ENCODE measurements at places on chromosomes 3 and 15. TPM values are rescaled to one million over a fixed set of nuclear protein-coding genes. Genes with fewer than 3 reads are reported as not detected.
A peak's percentile ranks its signal among the peaks of the same experiment; 100 is the strongest.

Gene AHSG
- 0.32 TPM for total RNA-seq

Gene MNS1
- 3.0 TPM for total RNA-seq

Gene FETUB
- 1.9 TPM for total RNA-seq

GRCh38 chr15:75200765-75201615 is 692 bp upstream of the C15orf39 start:
- DNase-seq = peak; percentile 29

- DNase-seq = no peak
These were observed 300.7 kb downstream of the WDR72 start for GRCh38 chr15:53458736-53459135.

- DNase-seq = no peak
These were observed 23.6 kb downstream of the SERPINI2 start for GRCh38 chr3:167450195-167450594.

DNA sequence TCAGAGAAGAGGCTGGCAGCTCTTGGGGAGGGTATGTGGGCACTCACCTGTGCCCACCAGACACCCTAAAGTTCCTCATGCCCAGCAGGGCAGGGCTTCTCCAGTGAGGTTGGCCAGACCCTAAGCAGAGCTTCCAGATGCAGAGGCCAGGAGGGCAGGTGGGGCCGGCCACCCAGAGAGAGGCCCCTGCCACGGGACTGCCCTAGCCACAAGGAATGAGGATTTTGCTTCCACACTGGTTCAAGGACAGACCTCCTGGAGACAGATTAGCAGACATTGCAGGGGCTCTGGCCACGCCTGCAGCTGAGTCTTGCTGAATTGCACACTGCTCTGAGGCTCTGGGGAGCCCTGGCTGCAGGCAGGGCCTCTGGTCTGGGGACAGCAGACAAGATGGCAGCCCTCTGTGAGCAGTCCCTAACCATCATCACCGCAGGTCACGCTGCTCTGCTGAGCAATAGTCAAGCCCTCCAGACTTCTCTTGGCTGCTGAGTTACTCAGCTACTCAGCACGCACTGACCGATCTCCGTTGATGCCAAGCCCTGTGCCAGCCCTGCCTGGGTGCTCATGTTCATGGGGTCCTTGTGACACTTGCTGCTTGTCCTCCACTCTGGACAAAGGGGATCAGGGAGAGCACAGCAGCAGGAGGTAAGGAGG is 117.4 kb upstream of the ABHD17C start:
- no peak for DNase-seq

- DNase-seq = no peak
These were observed 58.6 kb downstream of the MRPL3 start for GRCh38 chr3:131444180-131444579.

GRCh38 chr15:74332611-74333010 is 34.8 kb downstream of the CYP11A1 start:
- no peak for DNase-seq

DNA sequence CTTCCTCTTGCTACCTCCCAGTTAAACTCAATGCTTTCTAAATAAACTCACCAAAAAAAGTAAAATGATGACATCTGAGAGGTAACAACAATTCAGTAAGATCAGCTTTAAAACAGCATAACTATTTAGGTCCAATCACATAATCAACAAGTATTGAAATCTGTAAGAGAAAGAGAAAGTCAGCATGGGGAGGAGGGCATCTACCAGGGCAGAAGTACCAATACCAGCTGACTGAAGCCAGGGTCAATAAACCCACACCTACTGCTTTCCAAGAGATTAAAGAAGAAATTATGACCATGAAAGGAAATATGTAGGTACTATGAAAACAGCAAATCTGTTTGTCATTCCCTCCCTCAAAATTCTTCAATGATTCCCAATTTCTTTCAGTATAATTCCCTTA is 42.2 kb upstream of the IGF2BP2 start:
- DNase-seq = no peak
